ENCODE measurements at places on chromosomes 2 and 18.

- DNase-seq = no peak
These were observed 872.6 kb downstream of the BCL11A start for GRCh38 chr2:59680863-59681262.

GRCh38 chr2:118856330-118856977, 9.0 kb upstream of the EN1 start:
- no peak for DNase-seq

DNA sequence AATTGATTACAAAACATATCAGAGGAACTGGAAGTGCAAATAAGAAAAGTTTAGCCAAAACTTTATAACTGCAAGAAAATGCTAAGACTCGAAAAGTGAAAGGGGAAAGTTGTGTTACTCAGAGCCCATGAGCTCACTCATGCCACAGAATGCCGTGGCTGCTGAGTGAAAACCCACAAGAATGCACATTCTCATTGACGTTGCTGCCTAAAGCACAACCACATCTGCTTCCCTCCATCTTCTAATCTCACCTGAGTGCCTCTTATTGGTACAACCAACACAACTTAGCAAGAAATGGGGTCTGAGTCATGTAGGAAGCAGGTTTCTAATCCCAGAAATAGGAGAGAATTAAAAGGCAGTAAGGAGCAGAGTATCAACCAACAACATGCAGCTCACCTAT, 259.7 kb downstream of the LNPK start:
- no peak for DNase-seq

DNA sequence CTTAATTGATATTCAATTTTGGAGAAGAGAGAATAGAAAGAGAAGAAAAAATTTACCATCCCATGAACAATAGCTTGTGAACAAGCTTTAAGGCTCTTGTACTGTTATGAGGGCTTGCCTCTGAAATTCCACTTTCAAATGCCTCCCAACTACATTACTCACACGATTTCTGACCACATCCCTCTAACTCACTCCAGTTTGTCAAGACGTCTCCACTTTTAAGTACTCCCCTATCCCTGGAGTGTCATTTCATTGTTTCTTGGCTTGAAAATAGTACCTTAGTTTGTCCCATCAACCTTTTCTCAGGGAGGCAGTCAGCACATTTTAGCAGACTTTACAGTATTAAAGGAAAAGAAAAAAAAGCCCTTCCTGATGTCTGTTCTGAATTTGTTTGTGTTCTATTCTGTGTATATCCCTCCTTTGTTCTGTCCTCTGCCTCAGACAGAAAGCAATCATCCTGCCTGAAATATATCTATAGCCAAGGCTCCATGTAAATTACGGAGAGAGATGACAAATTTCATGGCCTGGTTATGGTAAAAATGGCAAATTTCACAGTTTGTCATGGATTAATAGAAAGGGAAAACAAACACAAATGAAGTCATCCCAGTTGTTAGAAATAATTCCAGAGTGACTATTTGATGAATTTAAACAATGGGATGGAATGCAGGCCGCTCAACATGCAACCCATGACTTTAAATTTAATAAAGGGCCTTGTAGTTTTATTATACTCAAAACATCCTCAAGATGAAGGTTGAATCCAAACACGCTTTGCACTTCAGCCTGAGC, 228.8 kb downstream of the ETAA1 start:
- no peak for DNase-seq

DNA sequence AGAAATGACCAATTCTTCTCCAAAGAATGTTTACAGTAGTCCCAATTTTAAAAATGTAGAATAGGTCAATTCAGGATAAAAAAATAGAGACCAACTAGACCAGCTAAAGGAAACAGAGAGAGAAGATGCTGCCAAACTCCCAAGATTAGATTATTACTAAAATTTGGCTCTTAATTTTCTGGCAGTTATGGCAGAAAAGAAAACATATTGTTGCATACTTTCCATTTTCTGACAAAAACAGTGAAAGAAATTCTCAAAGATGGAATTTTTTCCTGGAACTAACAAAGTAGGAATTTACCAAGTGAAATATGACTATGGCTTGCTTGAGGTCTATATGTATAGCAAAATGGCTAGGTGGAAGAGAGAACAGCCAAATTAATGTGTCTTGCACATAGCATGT, 138.3 kb upstream of the STK17B start:
- DNase-seq = no peak

GRCh38 chr2:41873102-41874031, 174.5 kb upstream of the PKDCC start:
- DNase-seq = no peak

DNA sequence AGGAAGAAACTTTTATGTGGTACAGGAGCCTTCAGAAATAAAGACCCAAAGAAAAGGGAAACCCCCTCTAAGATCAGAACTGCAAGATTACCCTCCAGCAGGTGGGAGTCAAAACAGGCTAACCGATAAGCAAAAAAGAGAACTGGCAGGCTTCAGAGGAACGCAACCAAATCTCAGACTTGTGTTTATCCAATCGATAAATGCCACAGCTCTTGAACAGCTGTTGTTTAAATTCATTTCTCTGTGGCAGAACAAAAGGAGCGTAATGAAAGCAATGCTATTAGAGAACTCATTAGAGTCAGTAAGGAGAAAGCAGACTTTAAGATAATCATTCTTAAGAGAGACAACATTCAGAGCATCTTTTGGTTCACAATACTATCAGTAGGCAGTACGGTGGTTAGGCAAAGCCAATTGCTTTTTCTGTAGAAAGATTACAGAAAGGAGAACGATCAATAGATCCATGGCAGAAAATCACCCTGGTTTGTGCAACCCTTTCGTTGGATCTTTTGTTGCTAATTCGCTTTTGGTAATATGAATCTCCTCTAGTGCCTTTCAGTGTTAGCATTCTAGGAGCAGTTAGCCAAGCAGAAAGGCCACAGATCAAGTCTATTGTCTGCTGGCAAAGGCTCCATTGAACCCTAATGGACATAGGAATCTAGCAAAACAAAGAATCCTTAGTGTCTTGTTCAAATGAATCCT, 476.4 kb upstream of the CHST9 start:
- no peak for DNase-seq

DNA sequence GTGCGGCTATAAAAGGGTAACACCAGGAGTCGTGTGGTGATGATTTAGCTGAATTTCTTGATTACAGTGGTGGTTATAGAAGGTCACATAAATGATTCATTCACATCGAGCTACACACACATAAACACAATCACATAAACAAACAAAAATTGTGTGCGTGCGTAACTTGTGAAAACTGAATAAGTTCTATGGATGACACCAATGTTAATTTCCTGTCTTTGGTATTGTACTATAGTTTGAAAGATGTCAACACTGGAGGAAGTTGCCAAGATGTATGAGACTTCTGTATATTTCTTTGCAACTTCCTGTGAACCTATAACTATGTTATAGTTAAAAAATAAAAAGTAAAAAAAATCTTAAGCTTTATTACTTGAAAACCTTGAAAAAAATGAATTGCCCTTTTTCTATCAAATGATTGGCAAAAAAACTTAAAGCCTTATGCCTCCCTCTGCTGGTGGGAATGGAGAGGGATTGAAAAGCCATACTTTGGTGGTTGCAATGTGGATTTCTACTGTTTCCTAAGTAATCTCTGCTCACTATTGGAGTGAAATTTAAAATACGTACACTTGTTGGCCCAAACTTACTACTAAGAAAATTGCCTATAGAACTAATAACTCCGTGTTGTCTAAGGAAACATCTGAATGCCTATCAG, 227.7 kb downstream of the RPIA start:
- peak; percentile 4 for DNase-seq

- no peak for DNase-seq
These were observed 16.5 kb downstream of the ABCG8 start for GRCh38 chr2:43855292-43855691.

DNA sequence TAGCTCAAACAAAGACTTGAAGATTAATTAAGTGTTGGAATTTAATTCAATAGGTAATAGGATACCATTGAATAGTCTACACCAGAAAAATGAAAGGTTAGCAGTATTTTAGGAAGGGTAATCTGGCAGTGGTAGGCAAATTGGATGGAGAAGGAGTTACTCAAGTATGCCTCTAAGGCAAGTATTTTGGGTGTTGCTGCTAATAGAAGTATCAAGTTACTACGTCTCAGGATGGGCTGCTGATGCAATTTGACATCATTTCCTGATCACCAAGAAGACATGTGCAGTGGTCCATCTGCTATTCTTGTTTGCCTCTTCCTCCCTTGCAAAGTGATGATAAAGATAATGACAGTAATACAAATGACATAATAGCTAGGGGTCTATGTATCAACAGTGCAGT, 485.3 kb downstream of the TGIF1 start:
- DNase-seq = no peak

GRCh38 chr2:196335221-196335634, 163.8 kb upstream of the STK17B start:
- DNase-seq = no peak

DNA sequence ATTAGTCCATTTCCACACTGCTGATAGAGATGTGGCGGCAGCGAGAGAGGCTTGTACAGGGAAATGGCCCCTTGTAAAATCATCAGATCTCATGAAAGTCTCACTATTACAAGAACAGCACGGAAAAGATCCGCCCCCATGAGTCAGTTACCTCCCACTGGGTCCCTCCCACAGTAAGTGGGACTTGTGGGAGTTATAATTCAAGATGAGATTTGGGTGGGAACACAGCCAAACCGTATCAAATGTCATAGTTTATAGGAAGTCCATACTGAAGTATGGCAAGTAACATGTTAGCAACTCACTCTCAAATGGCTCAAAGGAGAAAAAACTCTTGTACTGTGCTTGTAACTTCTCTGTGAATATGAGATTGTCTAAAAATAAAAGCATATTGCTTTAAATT, 56.1 kb downstream of the FARP2 start:
- peak; percentile 11 for DNase-seq

DNA sequence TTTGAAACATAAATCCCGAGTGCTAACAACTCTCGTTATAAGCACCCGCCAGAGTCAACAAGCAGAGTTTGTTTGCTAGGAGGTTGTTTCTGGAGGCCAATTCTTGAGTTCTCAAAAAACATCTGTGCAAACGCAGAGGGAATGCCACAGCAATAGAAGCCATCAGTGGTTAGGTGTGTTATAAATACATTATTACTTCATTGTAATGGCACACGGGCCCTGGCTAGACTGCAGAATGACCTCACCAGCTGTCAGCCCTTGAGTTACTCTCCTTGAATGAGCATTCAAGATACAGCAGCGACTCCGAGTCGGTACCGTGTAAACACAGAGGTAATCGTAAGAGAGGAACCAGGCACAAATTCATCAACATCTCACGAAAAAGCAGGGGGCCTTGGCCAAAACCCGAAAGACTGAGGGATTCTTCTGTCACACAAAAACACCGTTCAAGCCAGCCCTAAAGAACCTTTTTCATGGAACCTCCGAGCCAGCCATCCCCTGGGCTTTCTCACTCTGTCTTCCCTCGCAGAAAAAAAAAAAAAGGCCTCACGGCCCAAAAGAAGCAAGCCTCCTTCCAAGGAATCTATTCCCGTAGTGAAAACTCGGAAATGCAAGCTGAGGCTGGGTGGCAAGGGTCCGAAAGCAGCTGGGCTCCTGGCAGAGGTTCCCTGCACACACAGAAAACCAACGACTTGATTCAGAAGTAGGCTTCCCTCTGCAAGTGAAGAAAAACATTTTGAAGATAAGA, 133.7 kb upstream of the MEIS1 start:
- no peak for DNase-seq

- no peak for DNase-seq
These were observed 818.6 kb downstream of the SUCLG1 start for GRCh38 chr2:83640506-83640905.

- no peak for DNase-seq
These were observed 105.2 kb downstream of the LYPD6B start for GRCh38 chr2:149143734-149144133.

- no peak for DNase-seq
These were observed 41.6 kb downstream of the SDC1 start for GRCh38 chr2:20183373-20183772.

DNA sequence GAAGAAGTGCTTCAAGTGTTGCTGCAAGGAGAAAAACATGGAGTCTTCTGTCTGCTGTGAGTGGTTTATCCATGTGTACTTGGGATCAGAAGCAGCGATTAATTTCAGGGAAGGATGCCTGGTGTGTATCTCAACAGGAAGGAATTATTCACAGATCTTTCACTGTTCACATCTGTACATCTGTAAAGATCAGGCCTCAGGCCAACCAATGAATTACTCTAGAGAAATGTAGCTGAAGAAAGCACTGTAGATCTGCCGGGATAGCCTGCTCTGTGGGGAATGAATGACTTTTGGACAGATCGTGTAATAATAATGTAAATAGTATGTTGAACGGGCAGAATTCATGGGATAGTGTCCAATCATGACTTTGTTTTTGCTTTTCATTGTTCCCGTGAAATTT, 54.0 kb upstream of the SPP2 start:
- DNase-seq = no peak

DNA sequence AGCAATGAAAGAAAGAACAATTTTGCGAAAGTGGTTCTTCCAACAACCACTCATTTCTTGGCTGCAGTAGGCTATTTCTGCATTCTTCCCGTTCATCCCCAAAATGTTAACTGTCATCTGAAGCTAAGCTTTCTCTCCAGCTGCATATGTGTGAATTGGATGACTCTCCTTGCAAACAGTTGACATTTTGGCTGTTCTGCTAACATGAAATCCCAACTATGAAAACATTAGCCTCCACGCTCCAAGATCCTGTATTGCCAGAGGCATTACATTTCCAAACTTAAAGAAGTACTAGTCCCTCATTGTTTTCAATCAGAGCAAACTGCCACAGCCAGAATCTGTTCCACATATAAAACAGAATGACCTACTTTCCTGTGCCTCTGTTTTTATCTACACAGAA, 88.5 kb downstream of the TGIF1 start:
- no peak for DNase-seq

DNA sequence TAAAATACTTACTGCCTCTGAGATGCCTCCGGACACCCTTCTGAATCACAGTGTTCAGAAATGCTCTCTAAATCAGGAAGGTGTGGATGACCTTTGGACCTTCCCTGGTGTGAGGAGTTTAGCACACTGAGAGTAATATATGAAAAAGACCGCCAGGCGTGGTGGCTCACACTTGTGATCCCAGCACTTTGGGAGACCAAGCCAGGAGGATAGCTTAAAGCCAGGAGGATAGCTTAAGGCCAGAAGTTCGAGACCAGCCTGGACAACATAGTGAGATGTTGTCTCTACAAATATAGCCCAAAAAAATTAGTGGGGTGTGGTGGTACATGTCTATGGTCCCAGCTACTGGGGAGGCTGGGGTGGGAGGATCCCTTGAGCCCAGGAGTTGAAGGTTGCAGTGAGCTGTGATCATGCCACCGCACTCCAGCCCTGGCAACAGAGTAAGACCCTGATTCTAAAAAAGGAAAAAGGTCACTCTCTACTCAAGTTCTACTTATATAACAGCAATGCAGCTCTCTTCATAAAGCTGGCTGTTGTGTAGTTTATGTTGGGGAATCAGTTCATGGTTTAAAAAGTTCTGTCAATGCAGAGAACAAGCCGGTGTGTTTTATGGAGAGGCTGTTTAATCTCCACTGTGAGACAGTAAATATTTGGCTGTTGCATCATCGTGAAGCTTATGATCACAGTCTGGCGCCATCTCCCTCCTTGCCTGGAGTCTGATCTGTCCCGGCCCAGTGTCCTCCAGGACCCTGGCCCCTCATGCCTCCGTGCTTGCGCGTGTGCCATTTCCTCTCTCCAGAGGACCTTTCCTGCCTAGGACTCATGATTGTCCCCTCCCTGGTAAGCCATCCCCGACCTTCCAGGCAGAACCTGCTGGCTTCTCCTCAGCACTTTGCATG, 184.5 kb downstream of the FAM210A start:
- no peak for DNase-seq

GRCh38 chr2:120291401-120292311, 39.0 kb downstream of the RALB start:
- DNase-seq = no peak

GRCh38 chr2:174608866-174609214, 11.2 kb upstream of the WIPF1 start:
- no peak for DNase-seq

- no peak for DNase-seq
These were observed 175.4 kb upstream of the SPRED2 start for GRCh38 chr2:65607662-65608305.
